Camera-type eye (tissue), 1 donor: ENCODE measurements at places on chromosomes 12 and 14. TPM values are rescaled to one million over a fixed set of nuclear protein-coding genes. Genes with fewer than 3 reads are reported as not detected.

The FOXA1 gene
- total RNA-seq = 3.1 TPM

The MAP1LC3B2 gene
- 1.5 TPM for total RNA-seq

The SMIM41 gene
- total RNA-seq = not detected

The TAC3 gene
- total RNA-seq = 0.93 TPM
